Activated T-cell treated with anti-CD3 and anti-CD28 coated beads, Interleukin-2, amount 50 U/mL, for 24 hours (primary cell): ENCODE measurements at places on chromosomes 13 and 19.

DNA sequence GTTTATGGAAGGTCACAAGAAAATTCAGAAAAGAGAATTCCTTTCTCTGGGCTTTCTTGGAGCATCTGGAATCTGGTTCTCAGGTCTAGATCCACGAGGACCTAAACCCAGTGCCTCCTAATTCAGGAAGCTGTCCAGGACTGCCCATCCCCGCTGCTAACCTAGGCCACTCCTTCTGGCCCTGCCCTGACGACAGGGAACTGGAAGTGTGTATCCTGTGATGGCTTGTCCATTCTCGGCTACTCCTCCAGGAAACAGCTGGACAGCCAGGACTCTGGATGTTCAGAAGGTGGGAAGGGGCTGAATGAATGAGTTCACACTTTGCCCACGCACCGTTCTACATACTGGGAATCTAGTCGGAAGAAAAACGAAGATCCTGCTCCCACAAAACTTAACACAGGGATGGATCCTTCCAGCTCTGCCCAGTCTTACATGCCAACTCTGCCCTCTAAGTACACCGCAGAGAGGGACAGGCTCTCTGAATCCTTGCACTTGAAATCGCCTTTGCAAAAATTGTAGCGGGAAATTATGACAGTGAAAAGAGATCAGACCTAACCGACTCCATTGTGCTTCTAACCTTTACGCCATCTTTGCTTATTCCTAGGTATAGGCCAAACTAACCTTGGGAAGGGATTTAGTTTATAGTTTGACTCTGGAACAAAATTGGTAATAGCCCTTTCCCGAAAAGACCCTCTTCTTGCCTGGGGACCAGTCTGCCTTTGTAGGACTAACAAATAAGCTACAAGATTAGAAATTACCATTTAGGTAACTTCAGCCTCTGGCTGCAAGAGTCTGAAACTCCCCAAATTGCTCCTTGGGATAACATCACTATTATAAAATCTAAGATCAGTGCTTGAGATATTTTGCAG is 1.8 kb downstream of the LSM4 start:
- DNase-seq: no peak

DNA sequence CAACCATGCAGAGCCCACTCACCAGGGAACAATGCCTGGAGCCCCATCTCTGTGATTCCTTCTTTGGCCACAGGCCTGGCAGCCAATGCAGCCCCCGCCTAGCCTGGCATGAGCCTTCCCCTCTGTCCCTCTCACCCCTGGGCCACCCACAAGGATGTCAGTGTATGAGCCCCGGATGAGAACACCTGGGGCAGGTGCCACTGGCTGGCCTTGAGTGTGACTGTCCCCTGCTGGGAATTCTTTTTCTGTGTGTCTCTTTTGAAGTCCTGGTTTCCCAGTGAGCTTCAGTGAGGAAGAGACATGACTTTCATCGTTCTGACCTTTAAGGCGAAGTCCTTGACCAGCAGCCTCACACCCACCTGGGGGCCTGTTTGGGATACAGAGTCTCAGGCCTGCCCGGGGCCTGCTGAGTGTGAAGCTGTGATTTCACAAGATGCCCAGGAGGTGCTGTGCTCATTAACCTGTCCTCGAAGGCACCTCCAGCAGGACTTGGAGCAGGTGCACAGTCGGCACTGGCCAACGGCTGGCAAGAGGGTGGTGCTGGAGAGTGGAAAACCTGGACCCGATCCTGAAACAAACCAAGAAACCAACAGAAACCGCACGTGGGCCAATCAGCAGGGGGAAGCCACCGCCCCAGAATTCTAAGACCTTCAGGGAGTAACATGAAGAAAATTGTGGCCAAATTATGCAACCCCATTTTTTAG is 27.4 kb upstream of the SPACA7 start:
- DNase-seq: no peak

GRCh38 chr19:52351512-52351911 is 15.5 kb downstream of the ZNF610 start:
- no peak for DNase-seq

- DNase-seq: no peak
Measured at GRCh38 chr13:79869326-79869725, 388.4 kb downstream of the NDFIP2 start.

- DNase-seq: no peak
Measured at GRCh38 chr19:30439310-30439709, 67.1 kb downstream of the ZNF536 start.

- DNase-seq: peak; percentile 51
Measured at GRCh38 chr19:51479531-51480331, 1.4 kb downstream of the CEACAM18 start.
